Astrocyte (in vitro differentiated cells and primary cell): ENCODE measurements at places on chromosomes 12 and 14. TPM values are rescaled to one million over a fixed set of nuclear protein-coding genes. Genes with fewer than 3 reads are reported as not detected.

Gene TGFB3
- total RNA-seq: 30.5 and 31.1 TPM in 2 replicates

DNA sequence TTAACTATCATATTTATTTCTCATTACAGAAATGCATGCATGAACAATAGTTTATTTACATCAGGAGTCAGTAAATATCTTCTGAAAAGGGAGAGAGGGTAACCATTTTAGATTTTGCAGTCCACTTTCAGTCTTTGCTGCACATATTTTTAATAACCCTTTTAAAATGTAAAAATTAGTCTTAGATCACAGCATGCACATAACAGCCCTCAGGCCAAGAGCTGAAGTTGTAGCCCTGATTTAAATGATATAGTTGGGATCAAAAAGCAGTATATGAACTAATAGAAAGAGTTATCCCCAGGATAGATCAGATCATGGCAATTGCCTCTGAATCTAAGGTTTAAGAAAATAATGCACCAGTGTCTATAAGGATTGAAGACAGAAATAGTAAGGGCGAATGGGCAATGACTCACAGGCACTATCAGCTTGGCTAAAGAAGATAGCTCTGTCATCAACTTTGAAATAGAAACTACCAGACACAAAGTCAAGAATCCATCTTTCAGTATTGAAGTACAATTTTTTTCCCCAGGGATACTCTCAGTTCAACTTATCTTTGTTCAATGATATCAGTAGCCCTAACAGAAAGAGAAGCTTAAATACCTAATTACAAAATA lies 13.1 kb upstream of the CLEC7A start:
- no peak for DNase-seq

Gene LTA4H
- 63.7 and 67.6 TPM in 2 replicates for total RNA-seq

DNA sequence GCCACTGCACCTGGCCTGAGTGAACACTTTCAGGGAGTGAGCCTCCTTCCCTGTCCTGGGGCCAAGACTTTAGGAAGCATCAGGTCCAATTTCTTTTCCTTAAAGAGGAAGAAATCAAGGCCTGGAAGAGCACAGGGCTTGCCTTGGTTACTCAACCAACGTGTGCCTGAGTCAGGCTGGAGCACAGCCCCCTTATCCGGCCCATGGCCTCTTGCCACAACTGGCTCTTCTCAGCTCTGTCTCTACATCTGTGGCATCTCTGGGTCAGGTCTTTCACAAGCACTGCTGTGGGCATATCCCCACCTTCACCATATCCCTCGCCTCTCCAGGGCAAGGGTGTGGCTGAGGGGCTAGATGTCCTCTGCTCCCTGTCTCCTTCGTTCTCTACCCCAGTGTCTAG lies 6.8 kb downstream of the MYH6 start:
- DNase-seq: no peak

- no peak for DNase-seq
Measured at GRCh38 chr14:81728447-81728846, 194.8 kb upstream of the SEL1L start.

DNA sequence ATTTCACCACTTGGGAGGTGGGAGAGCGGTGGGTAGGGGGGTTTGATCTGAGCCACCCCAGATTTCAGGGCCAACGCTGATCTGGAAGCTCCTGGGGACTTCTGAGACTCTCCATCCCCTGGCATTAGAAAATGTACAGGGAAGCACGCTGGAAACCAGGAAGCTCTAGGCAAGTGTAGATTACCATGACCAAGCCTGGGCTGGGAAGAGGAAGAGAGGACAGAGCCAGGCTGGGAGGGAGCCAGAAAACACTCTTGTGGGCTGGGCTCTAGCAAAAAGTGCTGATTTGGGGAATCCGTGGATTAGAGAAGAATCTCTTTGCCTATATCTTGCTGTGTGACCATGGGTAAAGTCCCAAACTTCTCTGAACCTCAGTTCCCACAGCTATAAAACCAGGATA lies 236.7 kb downstream of the BCL11B start:
- peak; percentile 31 for DNase-seq
